Stimulated activated CD4-positive, alpha-beta T cell treated with anti-CD3 and anti-CD28 coated beads, Interleukin-12 subunit alpha, Interleukin-12 subunit beta, amount 100 ng/mL, for 4 hours (primary cell): ENCODE measurements at places on chromosomes 12 and 14.

DNA sequence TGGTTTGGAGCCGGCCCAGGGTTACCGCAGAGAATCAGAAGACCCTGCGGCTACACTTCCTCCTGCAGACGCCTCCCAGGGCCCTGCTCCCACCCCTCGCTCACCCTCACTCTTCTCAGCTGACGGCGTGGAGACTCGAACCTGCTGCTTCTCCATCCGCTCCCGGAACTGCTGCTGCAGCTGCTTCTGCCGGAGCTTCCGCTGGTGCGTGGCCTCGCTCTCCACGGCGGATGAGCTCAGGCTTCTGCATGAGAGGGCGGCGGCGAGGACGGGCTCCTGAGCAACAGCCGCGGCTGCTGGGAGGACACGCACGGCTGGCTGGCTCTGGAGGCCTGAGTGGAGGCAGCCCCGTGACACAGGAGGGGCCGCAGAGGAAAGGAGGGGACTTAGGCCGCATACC is 33.3 kb downstream of the RAD52 start:
- DNase-seq, result no peak

- DNase-seq, result no peak
Observed at GRCh38 chr14:21352587-21352986, 31.2 kb downstream of the SUPT16H start.

DNA sequence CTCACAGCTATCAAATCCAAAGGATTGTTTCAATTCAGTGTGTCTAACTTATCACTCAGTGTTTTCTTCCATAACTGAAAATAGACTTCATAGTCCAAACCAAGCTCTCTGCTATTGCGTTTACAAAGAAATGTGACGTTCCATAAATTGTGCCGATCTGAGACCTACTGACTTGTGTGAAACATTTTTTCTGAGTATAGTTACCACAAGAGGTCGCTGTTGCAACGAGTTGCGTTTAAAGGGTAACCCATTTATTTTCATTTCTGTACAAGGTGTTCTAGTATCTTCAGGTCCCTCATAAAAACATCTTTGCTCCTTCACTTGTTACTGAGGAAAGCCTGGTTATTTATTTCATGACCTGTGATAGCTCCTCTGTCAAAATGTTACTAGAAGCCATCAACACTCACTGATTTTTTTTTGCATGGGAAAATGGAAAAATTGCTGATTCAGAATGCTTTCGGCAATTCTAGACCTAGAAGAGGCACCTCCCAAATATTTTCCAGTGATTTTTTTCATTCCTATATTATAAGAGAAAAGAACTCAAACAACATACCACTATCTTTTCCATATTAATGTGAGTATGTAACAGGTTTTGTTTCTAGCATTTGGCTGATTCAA is 60.9 kb upstream of the OR4E1 start:
- no peak for DNase-seq

GRCh38 chr12:45409966-45410365 is 194.1 kb downstream of the ANO6 start:
- DNase-seq, result no peak

DNA sequence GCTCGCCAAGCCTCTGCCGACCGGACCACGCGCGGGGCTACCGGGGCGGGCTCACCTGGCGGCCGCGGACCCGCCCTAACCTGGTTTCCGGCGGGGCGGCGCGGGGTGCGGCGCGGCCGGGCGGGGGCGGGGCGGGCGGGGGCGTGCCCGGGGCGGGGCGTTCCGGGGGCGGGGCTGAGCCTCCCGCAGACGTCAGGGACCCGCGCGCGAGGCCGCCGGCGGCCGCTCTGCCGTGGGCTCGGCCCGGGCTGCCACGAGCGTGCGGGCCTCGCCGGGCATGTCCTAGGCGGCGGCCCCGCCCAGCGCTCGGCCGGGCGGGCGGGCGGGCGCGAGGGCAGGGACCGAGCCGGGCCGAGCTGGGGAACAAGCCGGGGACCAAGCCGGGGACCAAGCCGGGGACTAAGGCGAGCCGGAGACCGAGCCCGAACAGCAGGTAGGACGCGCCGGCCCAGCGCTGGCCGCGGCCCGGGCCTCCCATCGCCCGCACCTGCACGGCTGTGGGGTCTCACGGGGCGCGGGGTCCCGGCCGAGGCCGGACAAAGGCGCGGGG is at the start of gene CEP170B:
Gene CEP170B, plus strand, starts transcription at position 188 of the 550 bp plus-strand sequence. CDS start 3,183 bp downstream, outside the sequence.
- DNase-seq, result peak; percentile 45

DNA sequence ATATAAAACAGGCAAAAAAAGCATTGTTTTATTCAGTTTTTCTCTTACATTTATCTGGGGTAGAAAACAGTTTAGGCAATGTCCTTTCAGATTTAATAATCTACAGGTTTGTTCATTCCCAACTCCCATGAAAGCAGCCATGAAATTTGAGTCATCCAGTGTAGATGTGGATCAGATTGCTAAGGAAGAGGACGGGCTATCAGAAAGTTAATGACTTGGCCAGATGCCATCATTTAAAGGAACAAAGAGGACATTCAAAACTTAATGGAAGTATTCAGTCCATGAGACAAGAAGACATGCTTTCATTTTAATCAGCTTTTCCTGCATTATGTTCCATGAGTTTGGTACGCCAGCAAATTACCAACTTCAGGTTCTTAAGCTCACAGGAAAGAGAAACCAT is 31.1 kb upstream of the POC1B start:
- no peak for DNase-seq

DNA sequence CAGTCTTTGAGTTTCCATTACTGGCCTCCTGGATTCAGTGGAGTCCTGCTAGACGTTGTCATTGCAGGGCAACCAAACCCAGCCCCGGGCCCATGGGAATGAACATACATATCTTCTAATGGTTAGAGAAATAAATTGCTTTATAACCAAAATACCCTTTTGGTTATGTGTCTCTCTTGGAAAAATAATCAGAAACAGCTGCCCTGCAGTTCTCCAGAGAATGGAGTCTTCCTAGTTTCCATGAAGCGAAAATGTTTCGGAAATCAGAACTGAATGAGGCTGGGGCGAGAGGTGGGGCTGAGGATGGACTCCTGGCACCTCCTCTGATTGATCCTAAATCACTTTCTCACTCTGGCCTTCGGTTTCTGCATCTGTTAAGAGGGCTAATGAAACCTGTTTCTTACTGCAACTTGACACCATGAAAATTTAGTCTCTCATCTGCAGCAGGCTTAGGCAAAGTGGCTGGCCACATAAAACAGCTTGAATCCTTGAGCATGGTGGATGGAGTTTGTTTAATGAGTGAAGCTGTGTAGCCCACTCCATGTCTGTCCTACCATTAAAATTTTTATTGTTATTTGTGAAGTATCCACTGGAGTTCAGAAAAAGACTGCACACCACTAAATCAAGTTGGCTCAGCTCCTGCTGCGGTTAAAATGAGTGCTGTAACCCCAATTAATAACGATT is 198.9 kb downstream of the CACNA1C start:
- no peak for DNase-seq

DNA sequence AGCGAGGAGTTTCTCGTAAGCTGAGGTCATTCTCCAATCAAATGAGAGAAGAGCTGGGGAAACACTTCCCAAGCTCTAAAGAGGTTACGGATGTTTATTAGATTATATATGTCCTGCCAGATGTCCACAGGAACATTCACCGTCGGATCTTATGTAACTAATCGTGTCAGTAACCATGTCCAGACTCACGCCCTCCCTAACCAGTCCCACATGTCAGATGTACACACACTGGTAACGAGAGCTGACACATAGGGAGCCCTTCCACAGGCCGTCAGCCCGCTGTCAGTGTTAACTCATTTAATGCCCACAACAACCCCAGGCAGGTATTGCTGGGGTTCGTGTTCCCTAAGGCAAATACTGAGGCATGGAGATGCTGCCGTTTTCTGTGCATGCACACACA is 223.7 kb upstream of the RTL1 start:
- no peak for DNase-seq

- DNase-seq, result no peak
Observed at GRCh38 chr12:76998908-76999556, 66.3 kb downstream of the E2F7 start.

GRCh38 chr12:91990525-91990924 is 155.1 kb downstream of the BTG1 start:
- DNase-seq, result no peak

DNA sequence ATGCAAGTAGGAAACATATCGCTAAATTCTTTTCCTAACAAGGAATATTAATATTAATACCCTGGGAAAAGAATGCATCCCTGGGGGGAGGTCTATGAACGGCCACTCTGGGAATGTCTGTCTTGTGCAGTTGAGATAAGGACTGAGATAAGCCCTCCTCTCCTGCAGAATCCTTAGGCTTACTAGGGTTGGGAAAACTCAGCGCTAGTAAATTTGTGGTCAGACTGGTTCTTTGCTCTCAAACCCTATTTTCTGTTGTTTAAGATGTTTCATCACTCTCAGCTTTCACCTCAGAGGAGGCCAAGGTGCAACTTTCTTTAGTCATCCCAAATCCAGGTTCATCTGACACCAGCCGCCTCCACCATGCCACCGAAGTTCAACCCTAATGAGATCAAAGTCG is 11.2 kb upstream of the RESF1 start:
- no peak for DNase-seq

DNA sequence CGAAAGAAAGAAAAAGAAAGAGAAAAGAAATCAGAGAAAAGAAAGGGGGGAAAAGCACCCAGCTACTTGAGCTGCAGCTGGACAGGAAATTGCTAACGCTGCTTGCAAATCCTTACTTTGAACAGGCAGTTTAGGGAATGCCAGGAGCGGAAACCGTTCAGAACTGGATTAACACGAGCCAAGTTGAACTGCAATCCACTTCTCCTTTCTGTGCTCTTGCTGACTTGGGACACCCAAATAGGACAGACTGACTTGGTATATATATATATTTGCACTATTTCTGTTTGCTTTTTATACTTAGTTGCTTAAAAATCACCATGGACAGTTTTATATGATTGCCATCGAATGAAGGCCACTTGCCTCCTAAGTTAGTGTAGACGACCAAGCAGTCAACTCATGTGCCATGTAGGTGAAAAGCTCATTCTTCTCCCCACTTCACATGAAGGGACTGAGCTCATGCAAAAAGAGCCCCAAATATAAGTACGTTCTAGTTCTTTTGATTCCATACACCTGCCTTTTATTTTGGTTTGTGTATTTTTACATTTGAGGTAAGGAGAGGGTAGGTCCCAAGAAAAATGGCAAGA is 5.5 kb downstream of the DUSP6 start:
- DNase-seq, result no peak

DNA sequence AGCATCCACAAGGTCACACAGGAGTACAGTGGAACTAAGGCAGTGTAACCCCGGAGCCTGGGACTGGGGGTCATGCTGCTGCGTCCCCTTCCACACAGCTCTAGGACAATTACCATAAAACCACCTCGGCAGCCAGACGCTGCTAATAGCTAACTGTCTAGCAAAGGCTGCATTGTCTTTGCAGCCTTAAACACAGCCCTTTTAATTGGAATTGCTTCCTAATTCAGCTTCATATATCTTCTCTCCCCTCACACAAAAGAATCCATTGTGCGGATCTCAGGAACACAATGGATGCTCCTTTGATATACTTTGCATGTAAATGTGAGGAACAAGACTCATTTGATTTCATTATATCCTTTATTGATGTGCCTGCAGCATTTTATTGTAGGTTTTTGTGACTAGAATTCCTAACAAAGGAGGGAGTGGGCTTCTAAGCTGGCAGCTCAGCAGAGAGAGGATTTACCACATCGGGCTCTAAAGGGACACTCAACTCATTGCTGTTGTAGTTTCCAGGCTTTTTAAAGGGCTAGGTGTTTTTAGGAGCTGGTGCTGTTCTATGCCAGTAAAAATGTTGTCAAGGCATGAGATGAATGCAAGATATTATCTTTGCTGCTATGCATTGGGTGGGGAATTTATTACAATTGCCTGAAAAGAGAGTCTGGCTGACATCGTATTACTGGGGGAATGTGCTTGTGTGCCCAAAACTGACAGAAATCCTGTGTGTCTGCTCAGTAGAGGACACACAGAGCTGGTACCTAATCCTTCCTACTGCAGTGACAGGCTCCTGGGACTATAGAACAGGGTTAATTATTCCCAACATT is 30.4 kb upstream of the DACT1 start:
- no peak for DNase-seq

DNA sequence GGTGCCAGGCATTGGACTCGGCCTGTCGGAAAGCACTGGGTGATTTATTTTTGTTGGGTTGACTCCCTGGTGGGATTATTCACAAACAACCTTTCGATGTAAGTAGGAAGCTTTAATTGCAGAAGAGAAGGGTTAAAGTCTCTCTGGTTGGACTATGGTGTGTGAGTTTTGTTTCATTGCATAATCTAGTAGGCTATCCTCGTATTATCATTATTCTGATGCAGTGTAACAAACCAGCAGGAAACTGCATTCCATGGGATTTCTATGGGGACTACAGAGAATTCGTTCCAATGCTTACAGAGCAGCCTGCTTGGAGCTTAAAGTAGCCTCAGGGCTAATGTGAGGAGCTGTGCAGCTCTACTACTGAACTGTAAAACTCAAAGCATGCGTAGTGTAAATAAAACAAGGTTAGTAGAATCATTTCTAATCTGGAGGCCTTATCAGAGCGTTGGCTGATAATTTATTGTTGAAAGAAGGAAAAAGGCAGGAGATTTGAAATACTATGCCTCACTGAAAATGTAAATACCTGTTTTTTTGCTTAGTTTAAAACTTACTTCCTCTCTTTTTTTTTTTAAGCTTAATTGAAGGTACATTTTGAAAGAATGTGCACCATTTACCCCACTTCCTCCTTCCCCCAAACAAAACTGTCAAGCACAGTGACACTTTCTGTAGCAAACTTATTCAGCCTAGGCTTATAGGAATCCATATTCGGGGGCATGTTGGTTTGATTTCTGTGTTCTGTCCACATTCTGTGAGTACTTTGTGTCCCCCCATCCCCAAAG is 226.7 kb downstream of the NPAS3 start:
- no peak for DNase-seq

- no peak for DNase-seq
Observed at GRCh38 chr12:78343657-78344056, 513.0 kb downstream of the NAV3 start.

- DNase-seq, result no peak
Observed at GRCh38 chr12:131058700-131059099, 105.0 kb downstream of the ADGRD1 start.

DNA sequence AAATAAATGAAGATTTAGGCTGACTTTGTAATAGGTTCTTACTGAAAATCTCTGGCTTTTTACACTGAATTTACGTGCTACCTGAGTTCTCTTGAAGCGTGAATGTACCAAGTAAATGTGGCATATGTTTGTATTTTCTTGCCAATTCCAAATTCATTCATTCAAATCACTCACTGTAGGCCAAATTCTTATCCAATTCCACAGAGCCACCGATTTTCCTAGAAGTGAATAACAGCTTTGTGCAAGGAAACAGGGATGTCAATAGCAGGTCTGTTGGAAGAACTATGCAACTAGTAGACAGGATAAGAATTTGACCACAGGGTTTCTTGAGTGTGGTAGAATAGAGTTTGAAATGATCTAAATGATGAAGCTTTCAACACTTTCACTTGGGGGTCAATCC is 86.8 kb downstream of the SOX5 start:
- no peak for DNase-seq

GRCh38 chr14:39229222-39229543 is 4.5 kb upstream of the MIA2 start:
- DNase-seq, result peak; percentile 20

GRCh38 chr14:77023001-77023996 is 5.2 kb downstream of the IRF2BPL start:
- peak; percentile 31 for DNase-seq
